ENCODE measurements at places on chromosomes 6 and 20.

DNA sequence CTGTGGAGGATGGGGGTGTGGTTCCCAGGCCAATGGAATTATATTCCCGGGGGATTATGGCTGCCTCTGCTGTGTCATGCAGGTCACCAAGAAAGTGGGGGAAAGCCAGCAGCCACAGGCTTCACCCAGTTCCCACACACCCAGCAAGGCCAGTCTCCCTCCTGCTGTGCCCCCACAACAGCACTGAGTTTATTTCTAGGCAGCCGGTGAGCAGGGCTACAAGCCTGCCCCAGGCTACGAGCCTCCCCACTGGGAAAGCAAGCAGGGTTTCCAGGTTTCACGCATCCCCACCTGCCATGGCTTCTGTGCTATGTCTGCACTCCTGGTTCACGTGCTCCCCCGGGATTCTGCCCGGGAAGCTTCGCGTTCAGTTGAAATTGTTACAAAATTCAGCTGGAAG, 72.6 kb downstream of the ERMARD start:
- DNase-seq: no peak

- no peak for DNase-seq
Observed at GRCh38 chr6:157556671-157557430, 175.9 kb downstream of the ZDHHC14 start.

DNA sequence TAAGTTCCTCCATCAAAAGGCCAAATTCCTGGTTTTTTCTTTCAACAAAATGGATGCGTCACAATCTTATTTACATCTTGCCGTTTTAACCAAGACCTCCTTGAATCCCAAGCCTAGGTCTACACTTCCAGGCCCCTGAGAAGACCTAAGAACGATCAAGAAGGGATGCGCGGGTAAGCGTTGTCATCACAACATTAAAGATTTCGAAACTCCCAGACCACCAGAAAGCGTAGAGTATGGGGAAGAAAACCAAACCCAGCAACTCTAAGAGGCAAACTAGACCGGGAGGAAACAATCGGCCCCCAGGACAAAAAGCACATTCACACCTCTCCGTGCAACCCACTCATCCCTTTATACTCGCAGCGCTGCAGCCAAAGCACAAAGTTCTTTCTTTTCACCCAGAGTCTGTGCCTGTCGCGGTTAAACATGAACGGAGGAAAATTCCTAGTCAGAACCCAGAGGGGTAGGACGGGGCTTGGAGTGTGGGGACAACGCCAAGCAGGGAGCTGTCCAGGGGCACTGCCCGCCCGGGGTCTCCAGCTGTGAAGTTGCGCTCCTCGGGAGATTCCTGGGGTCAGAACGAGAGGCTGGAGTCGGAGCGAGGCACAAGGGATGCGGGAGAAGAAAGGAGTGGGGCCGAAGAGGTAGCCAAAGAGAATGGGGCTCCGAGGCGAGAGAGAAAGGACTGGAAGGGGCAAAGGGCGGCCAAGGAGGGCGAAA, 725 bp downstream of the OSER1 start:
- DNase-seq: no peak

DNA sequence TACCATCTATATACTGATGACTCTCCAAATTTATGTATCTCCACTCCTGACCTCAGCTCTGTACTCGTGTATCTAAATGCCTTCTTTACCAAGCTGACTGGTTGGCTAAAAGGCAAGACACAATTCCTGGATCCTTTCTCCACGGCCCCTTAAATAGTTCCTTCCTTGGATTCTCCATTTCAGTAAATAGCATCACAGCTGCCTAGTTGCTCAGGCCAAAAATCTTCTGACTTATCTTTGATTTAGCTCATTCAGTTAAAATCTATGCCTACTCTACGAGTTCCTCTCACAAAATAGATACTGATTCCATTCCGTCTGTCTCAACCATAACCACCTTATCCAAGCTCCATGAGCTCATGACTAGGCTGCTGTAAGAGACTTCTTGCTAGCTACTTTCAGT, 49.5 kb upstream of the LY86 start:
- no peak for DNase-seq

DNA sequence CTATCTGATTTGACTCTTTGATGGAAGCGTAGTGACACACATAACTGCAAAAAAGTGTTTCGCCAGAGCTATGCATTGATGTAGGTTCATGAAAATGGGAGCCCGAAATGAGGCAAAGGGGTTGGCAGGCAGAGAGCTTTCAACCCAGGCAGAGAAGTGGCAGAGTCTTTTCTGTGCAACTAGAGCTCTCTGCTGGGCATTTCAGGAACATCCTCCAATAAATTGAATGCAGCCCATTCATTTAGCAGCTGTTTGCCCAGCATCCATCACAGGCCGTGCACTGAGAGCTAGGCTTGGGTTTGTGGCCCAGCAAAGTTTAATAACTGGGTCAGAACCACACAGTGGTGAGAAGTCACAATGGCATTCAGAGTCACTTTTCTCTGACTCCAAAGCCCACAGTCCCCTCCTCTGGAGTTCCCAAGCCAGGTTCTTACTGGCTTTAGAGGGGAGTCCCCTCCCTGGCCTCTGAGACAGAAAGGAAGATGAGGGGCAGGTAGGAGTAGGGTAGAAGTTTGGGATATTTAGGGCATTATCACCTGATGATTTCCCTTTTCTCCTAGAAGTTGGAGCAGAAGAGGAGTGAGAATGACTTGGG, 31.8 kb upstream of the ELMO2 start:
- peak; percentile 87 for DNase-seq

DNA sequence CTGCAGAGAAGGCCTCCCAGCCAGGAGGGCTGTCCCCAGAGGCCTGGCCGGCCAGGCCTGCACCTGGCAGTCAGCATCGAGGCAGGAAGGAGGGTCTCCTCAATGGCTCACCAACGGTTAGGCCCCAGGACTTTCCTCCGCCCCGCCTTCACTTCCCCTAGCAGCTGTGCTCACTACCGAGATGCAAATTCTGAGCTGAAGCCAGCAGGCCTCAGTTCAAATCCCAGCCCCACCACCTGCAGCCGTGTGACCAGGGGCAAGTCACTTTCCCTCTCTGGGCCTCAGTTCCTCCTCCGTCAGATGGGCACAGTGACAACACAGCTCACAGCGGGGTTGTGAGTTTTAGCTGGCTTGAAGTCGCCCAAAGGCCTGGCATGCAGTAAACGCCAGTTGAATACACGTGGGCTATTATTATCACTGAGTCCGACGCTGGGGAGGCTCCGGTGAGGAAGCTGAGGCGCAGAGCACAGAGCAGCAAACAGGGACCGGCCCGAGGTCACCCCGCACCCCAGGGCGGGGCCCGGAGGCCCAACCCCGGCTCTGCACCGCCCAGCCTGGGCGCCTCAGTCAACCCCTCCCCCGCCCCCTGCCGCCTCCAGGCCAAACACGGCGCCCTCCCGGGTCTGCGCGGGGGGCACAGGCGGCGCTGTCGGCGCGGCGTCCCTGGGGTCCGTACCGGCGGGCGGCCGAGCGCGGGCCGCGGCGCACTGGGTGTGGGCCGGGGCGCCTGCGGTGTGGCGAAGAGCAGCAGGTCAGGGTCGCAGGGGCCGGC, 671 bp downstream of the E2F1 start:
- DNase-seq: no peak

GRCh38 chr20:18004384-18005031, 35.7 kb downstream of the MGME1 start:
- DNase-seq: no peak

- DNase-seq: no peak
Observed at GRCh38 chr6:161169696-161170095, 104.2 kb downstream of the AGPAT4 start.

- DNase-seq: peak; percentile 83
Observed at GRCh38 chr6:33983109-33983716, 162.7 kb downstream of the GRM4 start.

- DNase-seq: no peak
Observed at GRCh38 chr20:44610313-44610962, 28.1 kb downstream of the PKIG start.

GRCh38 chr6:34020807-34021553, 124.9 kb downstream of the GRM4 start:
- no peak for DNase-seq

DNA sequence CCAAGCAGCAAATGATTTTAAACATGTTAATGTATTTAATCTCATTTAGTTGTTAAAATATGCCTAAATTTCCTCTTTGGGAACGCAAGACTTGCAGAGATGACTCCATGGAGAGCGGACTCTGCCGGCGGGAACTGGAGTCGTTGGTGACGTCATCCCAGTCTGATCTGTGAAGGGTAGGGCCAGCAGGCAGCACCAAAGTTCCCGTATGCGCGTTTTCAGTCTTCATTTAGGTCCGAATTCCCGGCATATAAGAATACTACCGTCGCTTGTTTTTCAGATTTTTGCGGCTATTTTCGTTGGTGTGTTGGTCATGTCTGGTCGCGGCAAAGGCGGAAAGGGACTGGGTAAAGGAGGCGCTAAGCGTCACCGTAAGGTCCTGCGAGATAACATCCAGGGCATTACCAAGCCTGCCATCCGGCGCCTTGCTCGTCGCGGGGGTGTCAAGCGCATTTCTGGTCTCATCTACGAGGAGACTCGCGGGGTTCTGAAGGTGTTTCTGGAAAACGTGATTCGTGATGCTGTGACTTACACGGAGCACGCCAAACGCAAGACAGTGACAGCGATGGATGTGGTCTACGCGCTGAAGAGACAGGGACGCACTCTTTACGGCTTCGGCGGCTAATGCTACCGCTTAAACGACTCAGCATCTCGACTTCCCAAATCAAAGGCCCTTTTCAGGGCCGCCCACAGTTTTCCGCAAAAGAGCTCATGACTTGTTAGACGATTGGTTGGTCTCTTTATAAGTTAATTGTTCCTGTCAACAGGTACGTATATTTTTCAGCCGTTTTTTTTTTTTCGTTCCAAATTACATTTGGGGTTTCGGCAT, 117.3 kb downstream of the HFE start:
- DNase-seq: peak; percentile 93

Data from HTR-8/SVneo (cell line).